ENCODE measurements at places on chromosomes 13 and 19.

- no peak for DNase-seq
These were observed 5.0 kb upstream of the IGSF23 start for GRCh38 chr19:44608391-44608821.

DNA sequence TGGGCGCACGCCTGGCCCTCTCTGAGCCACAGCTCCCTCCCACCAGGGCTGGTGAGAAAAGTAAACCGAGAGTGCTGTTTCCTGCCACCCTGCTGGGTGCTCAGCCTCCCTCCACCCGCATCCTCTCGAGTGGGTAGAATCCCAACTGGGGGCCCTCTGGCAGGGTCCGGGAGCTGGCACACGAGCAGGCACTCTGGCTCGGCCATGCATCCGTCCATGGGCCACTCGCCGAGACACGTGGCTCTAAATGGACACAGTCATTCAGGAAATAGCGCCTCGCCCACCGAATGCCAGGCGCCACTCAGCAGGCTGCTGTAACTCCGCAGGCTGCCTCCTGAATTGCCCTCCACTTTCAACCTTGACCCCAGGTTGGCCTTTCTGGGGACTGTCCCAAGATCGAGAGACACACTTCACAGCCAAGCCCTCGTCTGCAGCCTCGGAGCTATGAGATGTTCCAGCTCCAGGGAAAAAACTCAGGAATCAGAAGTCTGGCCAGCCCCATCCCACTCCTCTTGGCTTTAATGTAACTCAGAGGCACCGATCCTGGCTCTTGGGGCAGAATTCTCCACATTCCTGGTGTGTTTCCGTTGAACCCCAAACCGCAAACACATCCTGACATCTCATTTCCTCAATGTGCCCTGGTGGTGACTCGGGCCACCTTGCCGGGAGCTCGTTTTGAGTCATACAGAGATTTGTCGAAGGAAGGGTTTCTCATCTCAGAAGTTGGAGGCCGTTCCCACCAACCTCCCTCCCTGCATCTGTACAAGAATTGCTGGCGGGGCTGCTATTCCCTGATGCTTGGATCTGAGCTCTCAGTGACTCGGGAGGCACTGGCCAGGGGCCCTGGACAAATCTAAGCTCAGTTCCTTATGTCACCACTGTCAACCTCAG is 14.1 kb downstream of the KLF2 start:
- no peak for DNase-seq

DNA sequence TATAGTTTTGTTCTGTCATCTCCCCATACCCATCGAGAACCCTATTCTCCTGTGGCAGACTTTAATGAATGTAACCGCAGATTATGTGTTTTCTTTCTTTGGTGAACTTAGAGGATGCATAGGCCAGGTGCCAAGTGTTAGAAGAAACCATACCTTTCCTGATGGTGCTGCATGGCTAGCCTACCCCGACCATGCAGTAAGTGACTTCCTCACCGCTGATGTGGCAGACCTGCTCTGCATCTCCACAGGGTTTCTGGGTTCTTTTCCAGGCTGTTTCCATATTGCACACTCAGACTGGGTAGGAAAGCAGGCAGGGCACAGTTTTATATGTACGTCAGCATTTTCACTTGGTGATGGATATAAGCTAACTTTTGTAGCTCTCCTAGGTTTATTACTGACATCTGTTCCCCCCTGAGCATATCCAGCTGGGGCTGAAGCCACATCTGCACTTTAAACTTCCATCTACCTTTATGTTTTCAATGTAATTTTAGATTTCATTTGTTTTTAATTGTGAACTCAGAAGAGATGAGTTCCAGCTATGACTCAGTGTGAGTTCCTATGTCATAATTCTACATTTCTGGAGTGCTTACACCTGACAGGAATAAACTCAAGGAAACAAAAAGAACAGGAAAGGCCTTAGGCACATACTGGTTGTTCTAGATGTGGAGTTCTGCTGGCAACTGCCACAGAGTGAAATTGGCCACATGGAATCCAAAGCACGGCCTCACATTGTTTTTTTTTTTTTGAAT is 42.3 kb downstream of the LRCH1 start:
- no peak for DNase-seq

GRCh38 chr19:30712431-30713337 is 340.5 kb downstream of the ZNF536 start:
- DNase-seq = no peak

GRCh38 chr19:13796301-13797057 is 1.2 kb downstream of the ZSWIM4 start:
- DNase-seq = no peak

Data from activated gamma-delta T cell (primary cell).